RPMI7951 (cell line): ENCODE measurements at places on chromosomes 2 and 18. TPM values are rescaled to one million over a fixed set of nuclear protein-coding genes. Genes with fewer than 3 reads are reported as not detected.
A peak's percentile ranks its signal among the peaks of the same experiment; 100 is the strongest.

GRCh38 chr18:59072727-59073421 is 66.8 kb upstream of the SEC11C start:
- no peak for DNase-seq

- no peak for DNase-seq
Observed at GRCh38 chr2:42249887-42250286, 80.7 kb downstream of the EML4 start.

DNA sequence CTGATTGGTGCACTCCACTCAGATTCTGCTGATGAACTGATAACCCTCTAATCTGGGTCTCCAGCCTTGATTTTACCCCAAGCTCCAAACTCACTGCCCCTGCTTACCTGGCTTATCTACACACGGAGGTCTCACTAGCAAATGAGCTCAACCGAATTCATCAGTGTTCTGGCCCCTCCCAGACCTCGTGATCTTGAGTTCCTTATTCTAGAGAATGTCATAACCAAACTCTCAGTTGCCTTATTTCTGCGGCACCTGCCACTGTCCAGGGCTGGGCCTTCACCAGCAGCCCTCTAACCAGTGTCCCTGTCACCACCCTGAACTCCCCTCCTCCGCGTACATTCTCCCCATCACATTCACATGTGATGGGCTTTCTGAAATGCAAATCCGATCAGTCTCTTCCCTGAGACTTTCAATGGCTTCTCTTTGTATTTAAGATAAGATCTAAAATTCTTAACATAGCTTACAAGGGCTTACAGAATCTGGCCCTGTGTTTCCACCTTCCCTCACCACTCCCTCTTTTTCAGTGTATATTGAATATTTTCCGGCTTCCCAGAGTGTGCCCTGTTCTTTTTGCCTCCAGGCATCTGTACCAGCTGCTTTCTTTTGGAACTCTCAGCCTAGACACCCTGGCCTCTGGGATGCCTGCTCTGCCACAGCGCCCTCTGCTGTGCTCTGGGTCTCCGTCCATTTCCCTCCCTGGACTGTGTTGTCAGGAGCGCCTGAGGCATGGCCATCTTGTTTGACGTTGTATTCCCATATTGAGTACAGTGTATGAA is 31.1 kb downstream of the NAB1 start:
- peak; percentile 96 for DNase-seq

DNA sequence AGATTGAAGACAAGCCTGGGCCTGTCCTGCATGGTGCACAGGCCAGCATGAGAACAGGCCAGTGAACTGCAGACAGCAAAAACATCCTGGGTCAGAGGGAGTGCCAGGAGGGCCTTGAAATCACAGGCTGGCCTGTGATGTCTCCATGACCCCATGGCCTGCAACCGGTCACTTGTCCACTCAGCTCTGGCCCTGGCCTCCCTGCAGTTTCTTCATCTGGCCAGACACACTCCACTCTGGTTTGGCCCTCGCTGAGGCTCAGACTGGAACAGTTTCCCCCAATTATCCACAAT is 12.6 kb downstream of the CYRIA start:
- no peak for DNase-seq

DNA sequence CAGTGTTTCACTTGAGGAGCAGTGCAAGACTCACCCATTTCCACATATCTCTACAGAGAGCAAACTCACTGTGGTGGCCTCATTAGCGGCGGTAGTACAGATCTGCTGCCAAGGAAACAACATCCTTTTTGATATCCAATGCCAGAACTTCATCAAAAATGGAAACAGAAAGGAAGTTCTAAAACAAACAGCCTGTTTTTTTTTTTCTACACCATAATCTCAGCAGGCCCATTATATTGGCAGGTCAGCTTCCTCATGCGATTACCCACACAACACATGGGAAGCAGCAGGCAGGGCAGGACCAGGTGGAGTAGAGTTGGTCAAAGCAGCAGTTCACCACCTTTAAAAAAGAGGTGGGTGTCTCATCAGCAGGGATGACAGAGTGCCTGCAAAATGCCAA is 678.9 kb upstream of the CELF4 start:
- DNase-seq, result no peak

DNA sequence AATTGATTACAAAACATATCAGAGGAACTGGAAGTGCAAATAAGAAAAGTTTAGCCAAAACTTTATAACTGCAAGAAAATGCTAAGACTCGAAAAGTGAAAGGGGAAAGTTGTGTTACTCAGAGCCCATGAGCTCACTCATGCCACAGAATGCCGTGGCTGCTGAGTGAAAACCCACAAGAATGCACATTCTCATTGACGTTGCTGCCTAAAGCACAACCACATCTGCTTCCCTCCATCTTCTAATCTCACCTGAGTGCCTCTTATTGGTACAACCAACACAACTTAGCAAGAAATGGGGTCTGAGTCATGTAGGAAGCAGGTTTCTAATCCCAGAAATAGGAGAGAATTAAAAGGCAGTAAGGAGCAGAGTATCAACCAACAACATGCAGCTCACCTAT is 259.7 kb downstream of the LNPK start:
- peak; percentile 28 for DNase-seq

GRCh38 chr18:27808683-27809082 is 368.2 kb downstream of the CDH2 start:
- no peak for DNase-seq

DNA sequence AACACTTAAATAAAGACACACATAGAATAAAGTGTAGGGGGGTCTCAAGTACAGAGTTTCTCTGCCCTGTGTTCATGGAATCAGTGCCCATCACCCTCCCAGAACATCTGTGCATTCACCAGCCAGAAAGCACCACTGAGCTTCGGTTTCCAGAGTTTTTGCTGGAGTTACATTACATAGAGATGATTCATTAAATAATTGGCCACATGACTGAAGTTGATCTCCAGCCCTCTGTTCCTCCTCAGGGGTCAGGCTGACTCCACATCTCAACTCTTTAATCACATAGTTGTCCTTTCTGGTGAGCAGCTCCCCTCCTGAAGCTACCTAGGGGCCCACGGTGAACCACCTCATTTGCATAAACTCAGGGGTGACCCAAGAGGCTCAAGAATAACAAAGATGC is 129.8 kb downstream of the METTL4 start:
- DNase-seq, result peak; percentile 37

- no peak for DNase-seq
Observed at GRCh38 chr2:47061944-47062678, 93.0 kb downstream of the STPG4 start.

DNA sequence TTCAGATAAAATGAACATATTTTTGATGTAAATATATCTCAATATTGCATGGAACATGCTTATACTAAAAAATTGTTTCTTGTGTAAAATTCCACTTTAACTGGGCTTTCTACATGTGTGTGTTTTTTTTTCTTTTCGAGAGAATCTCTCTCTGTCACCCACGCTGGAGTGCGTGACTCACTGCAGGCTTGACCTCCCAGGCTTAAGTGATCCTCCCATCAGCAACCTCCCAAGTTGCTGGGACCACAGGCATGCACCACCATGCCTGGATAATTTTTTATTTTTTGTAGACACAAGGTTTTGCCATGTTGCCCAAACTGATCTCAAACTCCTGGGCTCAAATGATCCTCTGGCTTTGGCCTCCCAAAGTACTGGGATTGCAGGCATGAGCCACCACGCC is 254.6 kb downstream of the LOXHD1 start:
- peak; percentile 54 for DNase-seq

- no peak for DNase-seq
Observed at GRCh38 chr2:85173909-85174308, 40.7 kb downstream of the TCF7L1 start.

DNA sequence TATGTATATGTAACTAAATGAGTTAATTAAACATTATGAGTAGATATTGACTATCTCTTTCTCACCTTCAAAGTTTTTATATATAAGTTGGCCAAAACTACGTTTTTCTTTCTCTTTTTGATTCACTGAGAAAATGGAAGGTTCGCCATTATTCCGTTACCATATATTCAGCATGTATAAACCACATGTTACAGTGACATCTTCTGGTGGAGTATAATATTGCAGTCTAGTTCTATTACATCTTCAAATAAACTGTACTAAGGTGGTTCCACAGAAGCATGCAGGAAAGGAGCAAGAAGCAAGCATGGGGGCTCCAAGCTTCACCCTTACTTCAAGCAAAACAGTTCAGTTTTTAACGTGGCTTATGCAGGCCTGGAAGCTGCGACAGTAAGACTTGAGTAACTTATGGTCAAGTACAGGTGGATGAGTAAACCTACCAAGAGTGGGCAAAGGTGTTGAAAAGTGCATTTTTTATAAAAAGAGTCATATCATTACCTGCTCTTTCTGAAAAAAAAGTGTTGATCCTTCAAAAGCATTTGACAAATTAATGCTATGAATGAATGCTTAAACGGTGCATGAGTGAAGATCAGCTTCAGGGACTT is 129.8 kb upstream of the RAB6C start:
- peak; percentile 70 for DNase-seq

DNA sequence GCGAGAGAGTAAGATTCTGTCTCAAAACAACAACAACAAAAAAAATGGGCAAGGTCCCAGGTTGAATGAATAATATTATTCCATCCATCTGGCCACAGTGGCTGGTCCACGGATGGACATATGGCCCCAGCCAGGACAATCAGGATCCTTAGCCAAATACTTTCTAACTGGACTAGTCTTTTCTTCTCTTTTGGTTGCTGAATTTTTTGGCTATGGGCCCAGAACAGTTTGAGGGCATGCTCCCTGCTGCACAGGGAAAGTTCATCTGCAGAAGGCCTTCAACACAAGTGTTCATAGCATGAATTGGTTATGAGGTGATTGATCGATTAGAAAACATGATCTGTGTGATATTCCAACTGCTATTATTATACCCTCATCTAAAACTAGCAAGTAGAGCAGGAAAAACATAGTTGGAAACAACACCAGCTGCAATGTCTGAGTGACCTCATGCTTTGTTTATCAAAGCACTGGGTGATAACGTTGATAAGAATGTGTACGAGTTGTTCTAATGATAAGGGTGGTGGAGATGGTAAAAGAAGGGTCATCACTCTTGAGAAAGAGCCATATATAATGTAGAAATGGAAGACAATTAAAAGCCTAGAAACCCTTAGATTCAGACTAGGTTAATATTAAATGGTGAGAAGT is 47.8 kb upstream of the RNF103 start:
- no peak for DNase-seq

GRCh38 chr2:184141866-184142265 is 456.5 kb upstream of the ZNF804A start:
- no peak for DNase-seq

GRCh38 chr2:43985359-43985758 is 10.4 kb downstream of the LRPPRC start:
- no peak for DNase-seq

GRCh38 chr2:39948016-39948719 is 169.1 kb upstream of the THUMPD2 start:
- DNase-seq, result no peak

CHST10 gene
- total RNA-seq, result 16.4 and 24.0 TPM in 2 replicates

DSG4 gene
- not detected in 2 replicates for total RNA-seq

MBD1 gene
- 36.3 and 44.3 TPM in 2 replicates for total RNA-seq

ARHGAP25 gene
- total RNA-seq, result 0.12 TPM in 1 of 2 replicates, not detected in the other

CNTNAP5 gene
- not detected in 2 replicates for total RNA-seq

SLC30A3 gene
- not detected in 2 replicates for total RNA-seq

KCNE4 gene
- 13.8 and 16.4 TPM in 2 replicates for total RNA-seq

CERKL gene
- 0.12 TPM in 1 of 2 replicates, not detected in the other for total RNA-seq
